Stimulated activated memory B cell treated with anti-CD40 and anti-IgM and Interleukin-4, amounts not matched to agents 10 μg/mL and 1 μg/mL and 100 μg/mL, for 72 hours (primary cell): ENCODE measurements at places on chromosomes 11 and 22.

DNA sequence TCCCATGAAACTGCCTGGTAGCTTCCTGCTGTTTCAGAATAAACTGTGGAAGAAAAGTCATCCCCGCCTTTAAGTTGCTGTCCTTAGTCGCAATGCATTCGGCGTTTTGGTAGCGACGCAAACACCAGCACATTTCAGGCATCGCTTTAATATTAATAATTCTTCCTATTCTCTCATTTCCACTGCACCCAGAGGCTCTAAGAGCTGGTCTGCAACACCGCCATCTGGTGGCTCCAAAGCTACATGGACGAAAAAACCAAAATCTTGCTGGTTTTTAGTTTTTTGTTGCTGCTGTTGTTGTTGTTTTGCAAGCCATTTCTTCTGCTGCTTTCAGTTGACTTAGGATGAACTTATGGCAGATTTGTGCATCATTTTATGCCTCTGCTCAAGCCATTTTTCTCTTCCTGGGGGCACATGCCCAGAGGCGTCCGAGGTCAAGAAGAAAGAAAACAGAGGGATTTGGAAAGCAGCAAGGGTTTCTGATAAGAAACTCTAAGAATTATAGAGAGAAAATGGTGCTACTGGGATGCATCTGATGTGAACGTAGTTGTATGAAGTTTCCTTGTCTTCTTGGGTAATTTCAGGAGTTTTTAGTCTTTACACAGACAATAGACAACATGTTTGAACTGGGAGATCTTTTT lies 345.4 kb upstream of the KIRREL3 start:
- ATAC-seq = no peak

GRCh38 chr22:22187299-22187698 lies 57.3 kb upstream of the VPREB1 start:
- no peak for ATAC-seq

DNA sequence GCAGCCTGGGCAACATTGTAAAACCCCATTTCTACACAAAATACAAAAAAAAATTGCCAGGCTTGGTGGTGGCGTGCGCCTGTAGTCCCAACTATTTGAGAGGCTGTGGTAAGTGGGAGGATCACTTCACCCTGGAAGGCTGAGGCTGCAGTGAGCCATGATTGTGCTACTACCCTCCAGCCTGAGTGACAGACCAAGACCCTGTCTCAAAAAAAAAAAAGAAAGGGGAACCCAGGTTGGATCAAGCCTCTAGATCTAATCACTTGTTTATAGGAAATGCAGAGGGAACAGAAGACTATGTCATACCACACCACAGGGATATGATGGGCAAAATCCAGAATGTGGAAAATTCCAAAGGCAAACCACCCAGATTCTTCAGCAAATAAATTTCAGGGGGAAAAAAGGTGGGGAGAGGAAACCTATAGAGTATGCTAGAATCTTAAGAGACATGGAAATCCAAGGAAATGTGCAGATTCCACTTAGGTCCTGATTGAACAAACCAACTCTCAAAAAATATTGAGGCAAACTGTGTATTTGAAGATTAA lies 16.5 kb upstream of the MALAT1 start:
- no peak for ATAC-seq

GRCh38 chr22:19062943-19063308 lies 59.3 kb downstream of the DGCR2 start:
- no peak for ATAC-seq

- ATAC-seq = no peak
These were observed 3.1 kb downstream of the FAM118A start for GRCh38 chr22:45312856-45313255.

DNA sequence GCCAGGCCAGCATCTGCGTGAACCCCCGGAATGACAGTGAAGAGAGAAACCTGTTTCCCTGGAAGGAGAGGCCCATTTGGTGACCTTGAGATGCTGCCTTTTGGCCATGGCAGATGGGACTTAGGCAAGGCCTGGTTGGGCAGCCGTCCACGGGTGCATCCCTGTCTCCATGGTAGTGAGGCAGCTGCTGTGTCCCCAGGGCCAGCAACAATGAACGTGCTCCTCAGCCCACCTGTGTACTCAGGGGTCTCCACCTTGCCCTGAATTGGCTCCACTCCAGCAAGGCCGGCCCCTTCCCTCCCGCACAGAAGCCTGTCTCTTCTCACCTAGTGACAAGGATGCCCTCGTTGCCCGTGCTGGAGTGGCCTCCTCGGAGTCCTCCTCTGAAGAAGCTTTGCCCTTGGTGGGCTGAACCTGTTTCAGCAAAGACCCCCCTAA lies 441.1 kb downstream of the TBC1D22A start:
- no peak for ATAC-seq

DNA sequence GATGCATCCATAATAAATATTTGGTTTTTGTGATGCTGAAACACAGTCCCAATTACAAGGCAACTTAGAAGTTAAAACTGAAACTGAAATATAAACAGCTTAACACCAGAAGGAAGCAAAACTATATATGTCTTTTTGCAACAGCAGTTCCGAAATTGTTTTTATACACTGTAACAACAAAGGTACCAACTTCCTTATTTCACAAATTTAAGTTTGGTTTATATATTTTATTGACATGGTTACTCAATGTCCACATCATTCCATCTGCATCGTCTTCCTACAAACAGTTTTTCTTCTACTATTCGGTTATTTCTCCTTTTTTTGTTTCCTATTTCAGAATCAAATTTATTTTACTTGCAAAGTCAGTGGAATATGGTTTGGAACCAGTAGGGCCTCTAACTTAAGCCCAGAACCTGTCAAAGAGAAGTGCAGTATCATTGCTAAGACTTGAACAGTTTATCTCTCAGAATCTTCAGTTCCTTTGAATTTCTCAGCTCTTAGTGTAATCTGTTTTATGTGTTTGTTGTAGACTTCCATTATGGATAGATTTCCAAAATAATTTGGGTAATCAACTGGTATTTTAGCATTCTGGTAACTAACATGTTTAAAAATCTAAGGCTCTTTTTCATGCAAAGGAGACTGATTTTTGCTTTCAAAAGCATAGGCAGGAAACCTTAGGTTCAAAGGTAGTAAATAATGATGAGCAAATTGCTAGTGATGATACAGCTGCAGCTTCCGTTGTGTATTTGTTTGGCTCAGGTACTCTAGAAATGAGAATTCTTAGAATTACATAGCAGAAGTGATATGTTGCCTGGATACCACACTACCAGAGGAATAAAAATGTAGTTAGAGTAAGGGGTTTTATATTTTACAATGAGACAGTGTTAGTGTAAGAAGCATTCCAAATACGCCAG lies 8.2 kb upstream of the HSPA8 start:
- ATAC-seq = peak; percentile 77

- ATAC-seq = no peak
These were observed 792.5 kb downstream of the BRD1 start for GRCh38 chr22:49034836-49035817.

- ATAC-seq = no peak
These were observed 3.7 kb upstream of the MTFP1 start for GRCh38 chr22:30421695-30422480.

- no peak for ATAC-seq
These were observed 20.7 kb downstream of the RPUSD4 start for GRCh38 chr11:126190792-126191191.

DNA sequence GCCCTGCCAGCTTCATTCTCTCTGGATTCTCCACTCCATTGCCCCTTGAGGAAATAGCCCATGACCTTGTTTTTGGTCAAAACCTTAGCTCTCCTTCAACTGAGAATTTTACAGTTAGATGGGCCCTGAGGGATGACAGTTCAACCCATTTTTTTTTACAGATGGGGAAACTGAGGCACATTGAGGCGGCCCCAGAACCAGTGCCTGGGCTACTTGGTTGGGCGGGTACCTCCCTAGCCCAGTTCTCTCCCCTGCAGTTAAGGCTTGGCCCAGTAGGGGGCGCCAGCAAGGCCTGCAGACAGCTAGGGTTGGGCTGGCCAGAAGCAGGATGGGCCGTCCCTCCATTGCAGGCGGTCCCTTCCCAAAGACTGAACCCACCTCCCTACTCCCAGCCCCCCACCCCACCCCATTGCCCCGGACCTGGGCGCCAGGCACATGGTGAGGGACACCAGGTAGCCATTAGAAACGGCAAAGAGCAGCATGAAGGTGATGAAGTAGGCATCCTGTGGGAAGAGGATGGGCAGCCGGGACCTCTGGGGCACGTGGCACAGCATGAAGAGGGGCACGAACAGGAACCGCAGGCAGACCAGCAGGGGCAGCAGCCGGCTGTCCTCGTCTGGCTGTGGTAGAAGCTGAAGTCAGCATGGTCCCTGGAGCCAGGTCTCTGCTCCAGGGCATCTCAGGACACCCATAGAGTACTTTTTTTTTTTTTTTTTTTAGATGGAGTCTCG lies 7.6 kb downstream of the SLC29A2 start:
- ATAC-seq = no peak

DNA sequence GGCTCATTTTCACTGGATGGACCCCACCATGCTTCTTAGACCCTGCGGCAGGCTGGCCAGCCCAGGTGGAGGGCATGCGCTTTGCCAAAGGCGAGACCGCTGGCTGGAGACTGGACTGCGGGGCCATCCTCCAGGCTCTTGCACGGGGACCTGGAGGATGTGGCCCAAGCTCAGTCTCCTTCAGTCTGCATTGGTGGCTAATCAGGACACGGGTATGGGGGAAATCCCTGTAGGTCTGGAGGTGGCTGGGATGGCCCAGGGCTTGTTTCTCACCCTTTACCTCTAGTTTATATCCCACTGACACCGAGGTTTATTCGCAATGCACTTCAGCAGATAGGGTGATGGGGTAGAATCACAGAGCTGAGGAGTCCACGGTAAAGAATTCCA lies 45.0 kb downstream of the BCR start:
- no peak for ATAC-seq

DNA sequence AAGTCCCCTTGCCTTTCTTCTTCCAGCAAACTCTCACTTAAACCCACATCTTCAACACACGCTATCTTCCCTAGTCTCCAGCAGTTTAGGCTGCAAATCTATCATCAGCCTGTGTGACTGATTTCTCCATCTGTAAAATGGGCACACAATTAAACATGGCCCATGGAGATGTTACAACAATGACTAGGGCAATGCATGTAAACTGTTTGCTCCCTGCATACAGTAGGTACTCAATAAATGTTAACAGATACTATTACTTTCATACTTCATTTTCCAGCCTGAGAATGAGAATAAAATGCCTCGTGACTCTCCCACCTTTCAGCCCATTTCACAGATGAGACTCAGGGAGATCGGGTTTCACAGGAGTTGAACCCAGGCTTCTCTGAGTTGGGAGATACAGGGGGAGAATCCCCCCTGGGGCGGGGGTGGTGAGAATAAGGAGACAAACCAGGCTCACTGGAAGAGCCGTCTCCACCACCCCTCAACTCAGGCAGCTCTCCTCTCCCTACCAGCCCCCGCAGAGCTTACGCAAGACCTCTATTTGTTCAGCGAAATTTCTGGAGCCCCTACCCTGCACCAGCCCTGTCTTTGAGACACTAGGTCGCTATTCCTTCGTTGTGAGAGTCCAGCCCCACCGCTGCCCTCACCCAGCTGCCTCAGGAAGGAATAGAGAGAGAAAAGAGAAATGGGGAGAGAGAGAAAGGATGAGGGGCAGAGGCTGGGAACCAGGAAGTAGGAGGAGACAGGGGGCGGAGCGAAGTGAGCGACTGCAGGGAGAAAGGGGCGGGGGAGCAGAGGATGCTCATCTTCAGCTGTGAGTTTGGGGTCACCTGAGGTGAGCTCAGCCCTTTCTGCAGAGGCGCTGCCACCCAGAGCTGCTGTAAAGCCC lies 42.1 kb upstream of the KLHL35 start:
- no peak for ATAC-seq

GRCh38 chr11:62976109-62976508 lies 8.7 kb downstream of the SLC22A6 start:
- ATAC-seq = no peak

- no peak for ATAC-seq
These were observed 65.0 kb downstream of the SPON1 start for GRCh38 chr11:14027525-14027924.

DNA sequence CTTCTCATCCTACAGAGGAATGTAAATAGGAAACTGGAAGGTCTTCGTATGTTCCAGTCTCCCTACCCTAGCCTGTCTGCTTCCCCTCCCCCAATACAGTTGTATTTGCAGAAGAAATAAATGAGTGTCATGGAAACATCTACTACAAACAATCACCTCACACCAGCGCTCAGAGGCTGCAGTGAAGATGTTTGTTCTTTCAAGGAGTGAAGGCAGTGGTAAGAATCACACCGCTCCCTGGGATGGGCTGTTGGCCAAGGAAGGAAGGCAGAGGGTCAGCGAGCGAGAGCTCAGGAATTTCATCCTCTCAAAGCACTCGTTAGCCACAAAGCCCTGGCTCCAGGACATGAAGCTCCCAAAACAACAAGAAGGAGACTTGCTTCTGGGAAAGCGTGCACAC lies 1.1 kb upstream of the IGSF9B start:
- no peak for ATAC-seq

DNA sequence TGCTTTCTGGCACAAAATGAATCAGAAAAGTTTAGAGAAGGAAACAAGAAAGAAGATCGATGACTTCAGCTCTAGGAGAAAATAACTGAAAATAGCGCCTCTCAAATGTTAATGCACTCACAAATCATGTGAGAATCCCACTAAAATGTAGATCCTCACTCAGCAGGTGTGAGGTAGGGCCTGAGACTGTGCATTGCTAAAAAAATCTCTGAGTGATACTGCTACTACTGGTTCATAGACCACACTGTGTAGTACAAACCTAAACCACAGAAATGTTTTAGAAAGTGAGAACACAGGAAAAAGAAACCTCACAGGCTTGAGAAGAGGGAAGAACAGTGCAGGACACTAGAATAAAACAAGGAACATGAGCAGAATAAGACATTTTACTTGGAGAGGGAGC lies 2.0 kb downstream of the OR8D4 start:
- no peak for ATAC-seq
